ENCODE measurements at places on chromosomes 7 and 10. TPM values are rescaled to one million over a fixed set of nuclear protein-coding genes. Genes with fewer than 3 reads are reported as not detected.

Gene NUTM2B
- not detected for polyA plus RNA-seq

Gene AGAP4
- polyA plus RNA-seq = 3.1 TPM

Gene CNNM1
- 1.1 TPM for polyA plus RNA-seq

Gene ZNF487
- 5.3 TPM for polyA plus RNA-seq

Gene OGDHL
- polyA plus RNA-seq = not detected

Gene SPDYE2B
- 0.20 TPM for polyA plus RNA-seq

Gene FAM20C
- polyA plus RNA-seq = 13.5 TPM

Gene PTF1A
- polyA plus RNA-seq = not detected

Gene LRRC18
- not detected for polyA plus RNA-seq

Gene LRIT1
- polyA plus RNA-seq = not detected

Gene FRA10AC1
- 17.0 TPM for polyA plus RNA-seq

Gene BMPER
- 40.5 TPM for polyA plus RNA-seq

Gene TMEM225B
- polyA plus RNA-seq = 0.44 TPM

Gene STEAP2
- polyA plus RNA-seq = 20.2 TPM

Gene ANKRD2
- not detected for polyA plus RNA-seq

Gene C10orf105
- 0.06 TPM for polyA plus RNA-seq

Gene SOSTDC1
- not detected for polyA plus RNA-seq

Measured in GM23248 (cell line).